ENCODE measurements at places on chromosomes 1 and 21.

GRCh38 chr1:236916131-236916800, 88.0 kb downstream of the MT1HL1 start:
- no peak for DNase-seq

DNA sequence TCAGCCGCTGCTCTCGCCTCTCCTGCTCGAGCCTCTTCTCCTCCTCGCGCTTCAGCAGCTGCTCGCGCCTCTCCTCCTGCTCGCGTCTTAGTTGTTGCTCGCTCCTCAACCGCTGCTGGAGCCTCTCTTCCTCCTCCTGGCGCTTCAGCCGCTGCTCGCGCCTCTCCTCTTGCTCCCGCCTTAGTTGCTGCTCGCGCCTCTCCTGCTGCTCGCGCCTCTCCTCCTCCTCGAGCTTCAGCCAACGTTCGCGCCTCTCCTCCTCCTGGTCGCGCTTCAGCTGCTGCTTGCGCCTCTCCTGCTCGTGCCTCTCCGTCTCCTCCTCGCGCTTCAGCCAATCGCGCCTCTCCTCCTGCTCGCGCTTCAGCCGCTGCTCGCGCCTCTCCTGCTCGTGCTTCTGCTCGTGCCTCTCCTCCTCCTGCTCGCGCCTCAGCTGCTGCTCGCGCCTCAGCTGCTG, 3.7 kb downstream of the TCHH start:
- no peak for DNase-seq

GRCh38 chr1:218705391-218705790, 360.3 kb downstream of the TGFB2 start:
- no peak for DNase-seq

- no peak for DNase-seq
These were observed 5.6 kb downstream of the TBX19 start for GRCh38 chr1:168285971-168286927.

GRCh38 chr1:65002156-65002507, 35.8 kb upstream of the JAK1 start:
- no peak for DNase-seq

Data from stimulated activated CD8-positive, alpha-beta memory T cell treated with anti-CD3 and anti-CD28 coated beads, Interleukin-7, amount 100 ng/mL, for 1 hour (primary cell).